ENCODE measurements at places on chromosomes 11 and 22.

GRCh38 chr22:47209547-47210023, 447.1 kb downstream of the TBC1D22A start:
- no peak for DNase-seq

GRCh38 chr11:15204711-15205110, 90.0 kb downstream of the INSC start:
- no peak for DNase-seq

DNA sequence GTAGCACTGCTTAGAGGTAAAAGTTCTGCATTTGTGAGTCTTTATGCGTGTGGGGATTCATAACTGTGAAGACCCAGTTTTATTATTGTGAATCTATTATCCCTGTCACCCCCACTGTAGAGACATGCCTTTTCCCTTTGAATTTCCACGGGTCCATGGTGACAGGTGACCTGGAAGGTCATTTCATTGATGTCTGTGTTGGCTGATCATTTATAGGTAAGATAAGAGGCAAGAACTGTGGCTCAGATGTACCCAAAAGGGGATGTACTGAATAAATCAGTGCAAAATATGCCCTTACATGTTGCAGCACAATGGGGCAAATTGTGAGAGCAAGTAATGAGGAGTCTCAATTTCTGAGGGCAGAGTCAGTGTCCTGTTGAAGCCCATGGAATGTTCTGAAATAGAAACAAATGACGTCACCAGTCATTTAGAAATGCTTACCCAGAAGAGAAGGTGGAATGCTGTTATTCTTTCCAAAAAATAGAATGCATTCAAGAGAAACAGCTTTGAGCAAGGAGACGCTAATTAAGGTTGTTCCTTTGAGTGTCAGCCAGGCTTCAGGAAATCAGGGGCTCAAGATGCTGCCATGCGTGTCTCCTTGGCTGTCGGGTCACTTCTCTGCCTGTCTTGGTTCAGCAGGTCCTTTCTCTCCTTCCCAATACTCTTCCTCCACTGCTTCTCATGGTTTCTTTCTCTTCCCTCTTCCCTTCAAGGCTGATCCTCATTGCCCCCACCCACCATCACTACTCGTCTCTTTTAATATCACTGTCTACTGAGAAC, 118.7 kb upstream of the E2F8 start:
- DNase-seq: no peak

GRCh38 chr22:28951969-28952521, 68.7 kb downstream of the ZNRF3 start:
- no peak for DNase-seq

DNA sequence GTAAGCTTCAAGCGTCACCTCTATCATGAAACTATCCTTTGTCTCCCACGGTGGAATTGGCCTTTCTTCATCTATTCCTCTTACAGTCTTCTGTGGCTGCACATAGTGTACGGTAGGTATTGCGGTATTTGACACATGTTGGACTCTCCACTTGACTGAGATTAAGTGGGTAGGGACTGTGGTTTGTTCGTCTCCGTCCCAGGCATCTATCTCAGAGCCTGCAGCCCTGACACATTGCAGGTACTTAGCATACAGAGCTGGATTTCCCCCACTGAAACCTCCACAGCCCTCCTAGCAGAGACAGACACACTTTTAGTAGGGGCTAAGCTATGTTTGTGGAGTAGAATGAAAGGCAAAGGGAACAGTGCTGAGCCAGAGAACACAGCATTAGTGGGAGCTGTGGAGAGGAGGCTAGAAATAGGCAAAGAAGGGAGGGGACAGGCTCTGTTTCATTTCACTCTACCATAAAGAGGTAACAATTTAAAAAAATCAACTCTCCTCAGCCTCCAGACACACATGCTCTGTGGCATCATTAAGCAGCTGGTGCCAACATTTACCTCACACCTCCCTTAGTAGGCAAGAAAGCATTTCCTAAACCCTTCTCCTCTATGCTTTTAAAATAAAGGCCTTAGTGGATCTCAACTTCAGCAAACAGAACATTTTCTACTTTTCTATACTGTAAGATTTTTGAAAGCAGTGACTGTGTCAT, 277.5 kb downstream of the KIRREL3 start:
- no peak for DNase-seq

DNA sequence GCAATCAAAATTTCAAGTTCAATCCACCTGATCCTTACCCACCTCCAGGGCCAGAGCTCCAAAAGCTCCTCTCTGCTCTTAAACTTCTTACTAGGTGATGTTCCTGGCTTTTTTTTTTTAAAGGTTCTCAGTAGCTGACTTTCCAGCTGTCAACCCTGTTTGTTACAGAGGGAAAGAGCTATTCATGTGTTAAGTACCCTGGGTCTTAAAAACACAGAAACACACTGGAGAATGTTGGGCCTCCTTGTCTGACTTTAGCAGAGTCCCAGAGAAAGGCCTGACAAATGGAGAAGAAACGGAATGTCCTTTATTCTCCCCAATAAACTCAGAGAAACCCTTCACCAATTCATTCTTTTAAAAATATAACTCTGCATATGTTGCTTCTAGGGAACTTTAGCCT, 3.2 kb downstream of the LRRC4C start:
- DNase-seq: peak; percentile 31
